CD4-positive, alpha-beta T cell treated with Interleukin-21 for 1 hour (primary cell): ENCODE measurements at places on chromosomes 7 and 10.

DNA sequence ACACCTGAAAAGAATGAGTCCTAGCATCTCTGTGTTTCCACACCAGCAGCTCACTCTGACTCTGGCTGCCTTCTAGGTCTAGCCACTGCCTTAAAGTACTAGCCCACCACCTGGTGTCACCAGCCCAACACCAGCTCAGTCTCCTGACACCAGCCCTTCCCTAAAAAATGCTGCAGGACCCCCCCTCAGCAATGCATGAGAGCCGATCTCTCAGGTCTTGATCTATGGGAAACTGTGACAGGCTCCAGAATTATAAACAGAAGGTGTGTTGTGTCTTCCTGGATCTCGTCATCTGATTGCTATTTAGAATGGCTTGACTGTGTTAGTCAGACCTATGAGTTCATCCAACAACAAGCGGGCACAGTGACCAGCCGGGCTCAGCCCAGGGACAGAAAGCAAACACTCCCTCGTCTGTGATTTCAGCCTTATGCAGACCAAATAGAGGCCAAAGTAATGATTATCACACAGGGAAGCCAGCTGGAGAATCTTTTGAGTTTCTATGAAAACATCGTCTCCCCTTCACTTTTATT is 66.6 kb downstream of the CUBN start:
- DNase-seq, result no peak

DNA sequence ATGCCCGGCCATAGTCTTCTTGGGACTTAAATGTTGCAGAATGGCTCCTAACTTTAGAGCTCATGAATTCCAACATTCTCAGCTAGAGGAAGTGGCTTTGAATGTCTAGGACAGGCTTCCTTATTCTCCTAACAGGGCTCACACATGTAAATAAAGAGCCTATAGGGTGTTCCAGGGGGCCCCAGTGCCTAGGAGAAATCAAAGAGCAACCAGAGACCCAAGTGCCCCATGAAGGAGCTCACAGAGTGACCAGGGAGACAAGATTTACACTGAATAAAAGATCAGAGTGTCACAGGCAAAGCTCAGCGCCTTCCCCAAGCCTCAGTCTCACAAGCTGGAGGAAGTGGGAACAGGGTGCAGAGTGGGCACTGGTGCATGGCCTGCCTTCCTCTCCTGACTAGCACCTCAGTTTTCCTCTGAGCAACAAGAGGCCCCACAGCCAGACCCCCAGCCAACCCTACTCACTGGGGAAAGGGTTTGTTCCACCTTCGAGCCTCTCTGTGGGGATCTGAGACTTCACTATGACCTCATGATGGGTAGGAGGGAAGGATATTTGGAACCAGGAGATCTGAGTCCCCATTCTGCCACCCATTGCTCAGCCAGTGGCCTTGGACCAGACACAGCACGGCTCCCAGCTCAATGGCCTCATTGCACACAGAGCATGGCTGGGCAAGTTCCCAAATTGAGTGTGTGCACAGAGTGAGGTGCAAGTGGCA is 16.0 kb downstream of the TMEM273 start:
- DNase-seq, result no peak

- no peak for DNase-seq
These were observed 43.9 kb downstream of the FOXK1 start for GRCh38 chr7:4725850-4726450.

- DNase-seq, result no peak
These were observed 84.1 kb downstream of the SNX10 start for GRCh38 chr7:26375726-26376174.

DNA sequence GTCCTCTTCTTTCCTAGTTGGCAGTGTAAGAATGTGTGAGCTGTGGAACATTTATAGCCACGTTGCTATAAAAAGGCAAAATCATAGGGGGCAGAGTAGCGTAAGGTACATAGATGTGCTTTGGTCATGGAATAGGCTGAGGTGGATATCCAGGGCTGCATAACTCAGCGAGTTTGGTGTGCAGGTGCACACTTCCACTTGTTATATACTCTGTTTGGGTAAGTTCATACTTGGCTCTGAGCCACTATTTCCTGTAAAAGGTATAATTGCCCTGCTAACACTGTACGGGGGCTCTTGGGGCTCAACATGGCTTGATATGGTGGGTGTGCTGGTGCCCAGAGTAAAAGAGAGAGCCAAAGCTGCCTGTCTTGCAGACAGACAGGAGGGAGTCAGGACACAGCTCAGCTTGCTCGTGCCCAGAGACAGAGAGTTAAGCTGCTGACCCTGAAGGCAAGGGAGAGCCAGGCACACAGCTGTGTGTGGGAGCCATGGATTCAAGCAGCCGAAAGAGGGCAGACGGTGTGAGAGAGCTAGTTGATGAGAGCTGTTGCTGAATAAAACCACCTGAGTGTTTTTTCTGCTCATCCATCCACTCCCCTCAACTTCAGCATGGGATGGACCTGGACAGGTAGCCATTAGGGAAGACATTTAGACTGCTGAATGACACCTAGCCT is 126.7 kb downstream of the DKK1 start:
- no peak for DNase-seq

DNA sequence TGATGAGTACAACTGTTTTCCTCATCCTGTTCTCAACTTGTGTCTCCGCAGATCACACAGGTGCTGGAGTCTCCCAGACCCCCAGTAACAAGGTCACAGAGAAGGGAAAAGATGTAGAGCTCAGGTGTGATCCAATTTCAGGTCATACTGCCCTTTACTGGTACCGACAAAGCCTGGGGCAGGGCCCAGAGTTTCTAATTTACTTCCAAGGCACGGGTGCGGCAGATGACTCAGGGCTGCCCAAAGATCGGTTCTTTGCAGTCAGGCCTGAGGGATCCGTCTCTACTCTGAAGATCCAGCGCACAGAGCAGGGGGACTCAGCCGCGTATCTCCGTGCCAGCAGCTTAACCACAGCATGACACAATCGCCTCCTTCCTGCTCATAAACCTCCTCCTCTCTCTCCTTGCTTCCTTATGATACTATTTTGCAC is 126.7 kb upstream of the PRSS58 start:
- no peak for DNase-seq

- DNase-seq, result no peak
These were observed 16.5 kb upstream of the PRKAG2 start for GRCh38 chr7:151893405-151893923.

DNA sequence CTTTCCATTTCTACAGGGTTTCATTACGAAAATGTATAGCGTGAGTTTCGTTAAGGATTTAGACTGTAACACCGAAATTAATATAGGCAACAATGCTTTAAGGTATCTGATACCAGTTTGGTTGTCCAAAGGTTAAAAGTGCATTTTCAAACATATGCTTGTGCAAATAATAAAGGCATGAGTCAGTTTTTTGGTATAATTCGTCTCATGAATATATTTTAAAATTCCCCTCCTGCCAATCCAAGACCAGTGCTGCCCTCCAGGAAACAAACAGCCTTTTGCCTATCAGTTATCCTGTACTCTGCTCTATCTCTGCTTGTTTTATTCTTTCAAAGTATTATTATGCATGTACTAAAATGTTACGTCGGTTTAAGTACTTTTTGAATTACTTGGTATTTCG is 2.0 kb downstream of the LCOR start:
- no peak for DNase-seq

- no peak for DNase-seq
These were observed 37.3 kb downstream of the MICALL2 start for GRCh38 chr7:1421946-1422345.

- no peak for DNase-seq
These were observed 130.7 kb downstream of the PIP4K2A start for GRCh38 chr10:22583683-22584082.

GRCh38 chr7:31890766-31891165 is 179.4 kb downstream of the PDE1C start:
- no peak for DNase-seq

DNA sequence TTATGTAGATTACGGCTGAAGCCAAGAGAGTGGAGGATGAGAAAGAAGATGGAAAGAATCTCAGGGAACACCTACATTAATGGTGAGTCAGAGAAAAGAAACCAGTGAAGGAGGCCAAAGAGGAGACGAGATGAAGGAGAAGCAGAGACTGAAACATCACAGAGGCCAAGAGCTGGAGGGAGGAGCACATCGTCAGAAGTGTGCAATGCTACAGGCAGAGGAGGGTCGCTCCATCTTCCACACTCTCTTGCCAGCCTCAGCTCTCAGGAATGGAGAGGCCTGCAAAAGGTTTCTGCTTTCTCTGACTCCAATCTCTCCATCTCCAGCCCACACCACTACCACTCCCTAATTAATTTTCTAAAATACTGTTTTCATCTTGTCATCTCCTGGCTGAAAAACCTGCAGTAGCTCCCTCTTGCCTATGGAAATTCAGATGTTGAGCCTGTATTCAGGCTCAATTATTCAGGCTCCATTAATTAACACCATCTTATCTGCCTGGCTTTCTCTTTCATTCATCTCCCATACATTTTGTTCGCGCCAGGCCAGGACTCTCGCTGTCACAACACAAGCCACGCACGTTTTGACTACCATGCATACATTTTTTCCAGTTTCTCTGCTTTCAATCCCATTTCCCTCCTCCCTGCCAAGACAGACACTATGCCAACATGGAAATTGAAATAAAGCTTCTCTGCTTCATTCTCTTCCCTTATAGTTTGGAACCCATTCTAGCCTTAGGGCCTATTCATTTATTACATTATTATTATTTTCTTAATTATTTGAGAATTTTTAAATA is 165.8 kb downstream of the INHBA start:
- DNase-seq, result no peak

GRCh38 chr10:50392966-50393718 is 141.8 kb upstream of the ASAH2 start:
- no peak for DNase-seq

DNA sequence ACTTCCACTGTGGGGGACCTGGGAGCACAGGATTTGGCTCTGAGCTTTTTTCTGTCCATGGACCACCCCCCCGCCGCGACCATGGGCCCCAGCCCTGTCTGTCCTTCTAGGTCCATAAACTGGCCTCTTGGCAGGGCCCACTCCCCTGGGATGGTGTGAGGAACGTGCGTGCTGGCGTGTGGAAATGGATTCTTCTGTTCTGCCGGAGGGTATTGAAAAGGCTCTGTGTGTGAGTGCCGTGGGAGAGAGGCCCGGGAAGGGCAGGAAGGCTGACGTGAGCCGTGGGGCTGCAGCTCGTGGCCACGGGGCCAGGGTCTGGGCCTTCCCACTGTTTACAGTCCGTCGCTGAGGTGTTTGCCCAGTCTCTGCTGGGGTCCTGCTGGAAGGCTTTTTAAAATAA is 123.7 kb downstream of the GRK5 start:
- DNase-seq, result no peak

DNA sequence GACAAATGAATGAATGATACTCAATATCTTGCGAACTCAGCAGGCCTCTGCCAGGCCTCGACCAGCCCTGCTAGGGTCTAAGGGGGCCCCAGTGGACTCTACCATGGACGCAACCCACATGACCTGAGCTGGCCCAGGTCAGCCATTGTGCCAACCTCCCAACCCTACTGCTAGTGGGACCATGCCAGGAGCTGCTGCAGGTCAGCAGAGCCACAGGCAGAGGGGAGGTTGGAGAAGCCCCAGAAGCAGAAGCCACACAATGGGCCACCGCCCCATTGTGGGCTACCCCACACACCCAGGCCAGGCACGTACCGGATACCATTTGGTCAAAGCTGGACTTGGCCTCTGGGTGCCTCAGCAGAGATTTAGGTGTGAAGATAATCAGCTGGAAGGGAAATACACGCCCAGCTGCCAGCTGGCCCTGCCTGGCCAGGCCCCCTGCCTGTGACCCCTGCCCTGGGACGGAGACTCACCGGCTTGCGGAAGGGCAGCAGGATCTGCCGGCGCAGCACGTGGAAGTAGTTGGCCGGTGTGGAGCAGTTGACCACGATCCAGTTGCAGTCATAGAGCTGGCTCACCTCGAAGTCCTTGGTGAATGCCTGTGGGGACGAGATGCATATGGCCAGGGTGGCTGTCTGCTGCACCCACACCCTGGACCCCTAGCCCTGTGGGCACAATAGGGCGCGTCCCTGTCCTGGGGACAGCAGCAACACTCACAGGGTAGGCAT is 24.5 kb downstream of the OGDHL start:
- no peak for DNase-seq

DNA sequence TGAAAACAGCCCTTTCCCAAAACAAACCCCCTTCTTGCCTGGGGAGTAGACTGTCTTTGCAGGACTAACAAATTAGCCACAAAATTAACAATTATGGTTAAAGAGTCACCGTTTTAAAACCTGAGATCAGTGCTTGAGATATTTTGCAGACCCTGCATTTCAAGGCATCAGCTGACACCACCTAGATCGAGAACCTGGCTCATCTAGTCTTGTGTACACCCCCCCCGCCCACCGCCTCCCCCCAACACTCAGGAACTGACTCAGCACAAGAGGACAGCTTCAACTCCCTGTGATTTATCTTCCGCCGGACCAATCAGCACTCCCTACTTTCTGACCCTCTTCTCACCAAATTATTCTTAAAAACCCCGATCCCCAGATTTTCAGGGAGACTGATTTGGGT is 737.1 kb downstream of the PHTF2 start:
- DNase-seq, result no peak

DNA sequence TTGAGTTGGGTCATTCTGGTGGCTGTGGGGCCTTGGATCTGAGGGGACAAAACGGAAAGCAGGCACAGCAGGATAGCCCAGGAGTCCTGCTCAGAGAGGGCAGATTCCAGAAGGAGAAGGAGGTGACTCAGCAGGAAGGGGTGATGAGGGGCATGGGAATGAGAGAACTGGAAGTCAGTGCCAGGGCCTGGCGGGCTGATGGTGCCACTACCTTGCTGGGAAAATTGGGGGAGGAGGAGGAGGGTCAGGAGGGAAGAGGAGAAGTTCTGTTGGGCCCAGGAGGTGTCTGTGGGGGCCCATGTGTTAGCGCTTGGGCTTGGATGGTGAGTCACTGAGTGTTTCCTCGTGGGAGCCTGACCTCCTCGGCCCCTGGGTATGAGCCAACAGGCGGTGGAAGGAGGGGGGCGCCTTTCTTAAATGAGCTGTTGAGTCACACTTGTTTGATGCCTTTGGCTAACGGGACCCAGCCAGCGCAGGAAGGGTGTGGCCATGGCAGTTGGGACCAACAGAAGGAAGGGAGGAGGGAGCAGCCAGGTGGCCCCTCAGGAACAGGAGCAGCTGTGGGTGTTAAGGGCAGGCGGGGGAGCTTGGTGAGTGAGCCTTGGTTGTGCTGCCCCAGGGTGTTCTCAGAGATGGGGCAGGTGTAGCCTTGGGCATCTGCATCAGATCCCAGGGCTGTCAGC is 130.0 kb upstream of the BTBD16 start:
- DNase-seq, result no peak

DNA sequence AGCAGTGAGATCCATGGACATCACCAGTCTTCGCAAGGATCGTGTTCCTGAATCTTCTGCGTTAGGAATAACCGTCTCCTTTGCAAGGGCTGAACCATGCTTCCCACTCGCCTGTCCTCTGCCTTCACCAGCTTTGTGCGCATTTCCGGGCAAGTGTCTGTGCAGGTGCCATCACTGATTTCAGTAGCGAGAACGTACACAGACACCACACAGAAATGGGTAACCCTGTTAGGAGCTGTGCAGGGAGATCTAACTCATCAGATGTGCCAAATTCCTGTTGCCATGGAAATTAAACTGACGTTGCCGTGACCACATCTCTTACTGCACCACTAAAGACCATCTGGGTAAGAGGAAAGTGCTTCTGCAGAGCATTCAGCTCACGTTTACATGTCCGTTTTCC is 146.3 kb downstream of the DIP2C start:
- no peak for DNase-seq

GRCh38 chr7:136015638-136016037 is 38.5 kb upstream of the MTPN start:
- no peak for DNase-seq
